Foreskin fibroblast (primary cell): ENCODE measurements at places on chromosomes 16 and 17.
A peak's percentile ranks its signal among the peaks of the same experiment; 100 is the strongest.

DNA sequence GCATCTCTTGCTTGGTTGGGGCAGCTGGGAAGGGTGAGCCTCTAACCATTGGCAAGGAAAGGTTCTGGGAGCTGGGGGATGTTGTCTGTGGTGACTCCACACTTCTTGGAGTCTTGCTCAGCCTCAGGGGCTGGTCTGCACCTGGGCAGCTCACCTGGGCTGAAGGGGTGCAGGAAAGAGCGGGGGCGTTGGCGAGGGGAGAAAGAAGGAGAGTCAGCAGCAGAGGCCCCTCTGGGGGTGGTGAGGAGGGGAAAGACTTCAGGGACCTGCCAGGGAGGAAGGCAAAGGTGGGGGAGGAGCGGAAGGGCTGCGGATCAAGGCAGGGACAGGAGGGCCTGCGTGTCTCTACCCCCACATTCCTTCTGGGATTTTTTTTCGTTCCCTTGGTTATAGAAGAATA is 47.7 kb downstream of the CCDC42 start:
- DNase-seq = no peak

DNA sequence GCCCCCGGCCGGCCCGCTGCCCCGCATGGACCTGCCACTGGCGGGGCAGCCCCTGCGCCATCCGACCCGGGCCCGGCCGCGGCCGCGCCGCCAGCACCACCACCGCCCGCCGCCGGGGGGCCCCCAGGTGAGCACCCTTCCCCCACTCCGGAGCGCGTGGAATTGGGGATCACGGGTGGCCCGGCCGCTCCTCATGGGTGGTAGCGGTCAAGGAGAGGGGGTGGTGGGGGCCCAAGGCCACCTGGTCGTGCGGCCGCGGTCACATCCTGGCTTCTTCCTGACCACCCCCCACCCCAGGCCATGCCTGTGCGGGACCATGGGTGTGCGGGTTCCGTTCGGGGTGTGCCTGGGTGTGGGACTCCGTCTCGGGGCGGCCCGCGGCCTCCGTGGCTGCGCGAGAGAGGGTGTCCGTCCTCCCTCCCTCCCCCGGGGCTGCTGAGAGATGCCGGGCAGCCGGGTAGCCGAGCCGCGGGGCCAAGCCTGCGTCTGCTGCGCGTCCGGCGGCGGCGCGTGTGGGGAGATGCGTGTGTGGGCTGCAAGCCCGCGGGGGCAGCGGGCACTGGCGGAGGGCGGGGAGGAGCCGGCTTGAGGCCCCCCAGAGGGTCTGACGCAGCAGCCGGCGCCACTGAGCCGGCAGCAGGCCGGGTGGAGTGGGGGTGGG is 6.8 kb downstream of the ACD start:
- no peak for DNase-seq

DNA sequence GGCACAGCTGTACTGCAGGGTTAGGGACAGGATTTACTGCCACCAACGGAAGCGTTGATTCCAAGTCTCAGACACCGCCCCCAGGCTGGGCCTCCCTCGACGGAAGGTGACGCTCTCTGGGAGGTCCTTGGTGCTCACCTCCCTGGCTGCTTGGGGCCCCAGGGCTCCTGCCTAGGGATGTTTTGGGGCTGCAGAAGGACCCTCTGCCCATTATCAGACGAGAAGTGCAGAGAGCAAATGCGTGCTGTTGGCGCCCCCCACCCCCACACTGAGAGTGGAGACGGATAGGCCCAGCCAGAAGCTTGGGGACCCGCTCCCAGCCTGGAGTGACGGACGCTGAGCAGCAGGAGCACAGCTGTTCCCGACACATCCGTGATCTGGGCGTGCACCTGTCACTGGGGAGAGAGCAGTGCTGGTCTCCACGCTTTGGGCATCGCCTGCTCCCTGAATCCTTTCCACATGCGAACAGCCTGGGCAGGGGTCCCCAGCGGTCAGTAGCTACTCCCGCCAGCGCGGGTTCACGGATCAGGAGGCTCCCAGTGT is 5.1 kb upstream of the SOX8 start:
- DNase-seq = no peak

DNA sequence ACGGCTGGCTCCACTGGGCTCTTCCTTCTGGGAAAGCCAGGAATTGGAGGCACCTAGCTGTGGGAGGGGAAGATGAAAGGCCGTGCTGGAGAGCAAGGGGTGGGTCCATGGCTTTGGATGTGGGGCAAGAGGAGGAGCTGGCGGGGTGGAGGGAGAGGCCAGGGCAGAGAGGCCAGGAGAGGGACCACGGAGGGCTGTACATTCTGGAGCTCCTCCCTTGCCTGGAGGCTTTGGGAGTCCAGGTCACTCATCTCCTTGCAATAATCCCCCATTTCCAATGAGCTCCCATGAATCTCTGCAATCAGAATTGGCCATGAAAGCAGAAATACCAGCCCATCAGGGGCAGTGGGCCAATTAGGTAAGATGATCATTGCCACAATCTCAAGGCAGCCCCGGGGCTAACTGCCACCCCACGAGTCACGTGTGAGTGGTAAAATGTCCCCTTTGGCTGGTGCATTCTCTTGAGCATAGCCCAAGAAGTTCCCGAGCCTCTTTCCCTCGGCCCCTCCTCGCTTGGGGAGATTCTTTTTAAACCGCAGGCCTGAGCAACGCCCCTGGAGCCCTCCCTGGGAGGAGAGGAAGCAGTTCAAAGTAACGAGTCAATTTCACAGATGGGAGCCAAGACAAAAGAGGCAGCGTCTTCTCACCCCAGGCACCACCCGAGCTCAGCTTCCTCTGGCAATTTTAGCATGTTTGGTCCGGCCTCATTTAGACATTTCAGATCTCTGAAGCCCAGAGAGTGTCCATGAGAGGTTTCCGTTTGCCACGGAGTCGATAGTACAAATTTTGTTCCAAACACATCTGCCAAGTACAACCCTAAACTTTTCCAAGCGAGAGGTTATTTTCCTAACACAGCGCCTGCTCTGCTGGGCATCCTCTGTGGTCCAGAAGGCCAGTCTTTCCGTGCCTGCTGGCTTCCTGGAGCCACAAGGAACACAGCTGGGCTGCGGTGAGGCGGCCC is 13.4 kb downstream of the RTN4RL1 start:
- peak; percentile 53 for DNase-seq
